Epithelial cell of esophagus (primary cell): ENCODE measurements at places on chromosomes 4 and X.

- DNase-seq: no peak
Measured at GRCh38 chr4:27316176-27316575, 455.5 kb downstream of the STIM2 start.

DNA sequence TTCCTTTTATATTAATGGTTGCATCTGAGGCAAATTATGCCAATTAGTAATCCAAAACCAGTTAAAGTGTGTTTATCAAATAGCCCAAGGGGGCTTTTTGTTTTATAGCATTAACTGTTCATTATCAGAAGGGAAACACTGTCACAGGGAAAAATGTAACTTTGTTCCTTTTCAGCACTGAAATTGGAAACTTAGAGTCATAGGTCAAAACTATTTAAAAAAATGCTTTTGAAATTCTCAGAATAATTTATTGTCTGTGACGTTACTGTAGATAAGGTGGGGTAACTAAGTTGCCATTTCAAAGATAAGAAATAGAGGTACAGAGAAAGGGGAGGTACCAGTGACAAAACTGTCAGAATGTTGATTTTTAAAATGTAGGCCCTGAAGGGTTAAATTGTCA, 129.3 kb downstream of the AKAP4 start:
- no peak for DNase-seq

- peak; percentile 95 for DNase-seq
Measured at GRCh38 chr4:162163892-162164759, at the start of gene FSTL5. FSTL5 (minus strand) TSS chr4:162164000; CDS start chr4:162111396, 52,604 bp downstream.

DNA sequence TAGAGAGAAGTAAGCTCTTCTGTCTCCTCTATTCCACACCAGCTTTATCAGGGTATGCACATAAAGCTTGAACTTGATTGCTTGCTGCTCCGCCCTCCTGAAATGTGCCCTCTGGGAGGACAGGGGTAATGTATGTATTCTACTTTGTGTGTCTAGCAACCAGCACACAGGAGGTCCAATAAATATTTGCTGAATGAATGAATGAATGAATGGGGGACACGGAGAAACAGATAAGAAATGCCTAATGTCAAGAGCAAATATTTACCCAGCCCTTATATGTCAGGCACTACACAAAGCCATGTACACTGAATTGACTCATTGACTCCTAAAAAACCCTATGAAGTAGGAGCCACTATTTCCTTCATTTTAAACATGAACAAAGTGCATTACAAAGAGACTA, 2.3 kb upstream of the MSL3 start:
- no peak for DNase-seq

DNA sequence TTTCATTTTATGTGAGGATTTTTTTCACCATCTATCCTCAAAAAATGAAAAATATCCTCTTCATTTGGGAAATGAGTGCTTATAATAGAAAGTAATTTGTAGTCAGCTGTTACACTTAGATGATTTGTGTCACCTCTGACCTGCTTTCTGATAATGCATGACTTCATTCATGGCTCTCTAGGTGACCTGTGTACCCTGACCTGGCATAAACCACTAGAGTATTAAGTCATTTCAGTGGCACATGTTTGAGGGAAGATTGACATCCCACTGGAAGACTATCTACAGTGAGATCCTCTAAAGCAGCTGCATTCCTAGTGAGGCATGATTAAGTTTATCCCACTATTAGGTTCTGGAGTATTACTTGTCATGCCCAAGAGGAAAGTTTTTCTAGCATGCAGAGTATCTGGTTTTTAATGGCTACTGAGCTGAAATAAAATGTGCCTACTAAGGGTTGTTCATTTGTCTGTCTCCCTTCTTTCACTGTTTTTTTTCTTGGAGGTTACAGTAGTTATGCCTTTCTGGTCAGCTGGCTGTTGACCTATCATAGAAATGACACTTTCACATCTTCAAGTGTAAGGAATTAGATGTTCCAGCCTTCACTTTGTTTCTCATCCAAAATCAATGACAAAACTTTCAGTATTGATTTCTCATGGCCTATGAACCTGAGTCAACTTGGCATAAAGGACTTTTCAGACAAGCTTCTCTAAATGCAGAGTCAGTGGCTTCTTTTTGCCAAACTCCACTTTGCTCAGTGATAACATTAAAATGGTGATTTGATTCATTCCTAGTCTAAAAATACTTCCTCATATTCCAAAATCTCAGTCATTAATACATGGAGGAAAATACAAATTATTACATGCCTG, 33.1 kb downstream of the TET2 start:
- no peak for DNase-seq

DNA sequence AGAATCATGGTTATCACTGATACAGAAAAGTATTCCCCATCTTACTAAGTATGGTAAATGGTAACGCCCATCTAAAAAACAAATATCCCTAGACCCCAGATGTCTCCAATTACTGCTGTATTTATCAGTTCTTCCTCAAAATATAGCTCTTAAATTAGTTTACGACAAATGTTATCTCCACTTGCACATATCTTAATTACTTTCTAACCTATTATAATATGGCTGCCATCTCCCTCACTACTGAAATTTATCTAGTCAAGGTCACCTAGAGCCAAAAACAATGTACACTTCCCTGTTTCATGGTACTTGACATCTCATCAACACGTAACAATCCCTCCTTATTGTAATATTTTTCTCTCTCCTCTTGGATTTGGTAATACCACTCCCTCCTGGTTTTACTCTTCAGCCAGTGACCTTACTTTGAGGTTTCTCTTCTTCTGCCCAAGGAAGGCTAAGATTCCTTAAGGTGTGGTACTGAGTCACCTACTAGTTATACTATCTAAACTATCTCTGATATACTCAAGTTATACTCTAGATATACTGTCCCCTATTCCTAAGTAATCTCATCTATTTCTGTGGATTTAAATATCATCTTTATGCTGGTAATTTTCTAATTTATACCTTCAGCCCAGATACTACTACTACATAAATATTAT, 8.6 kb downstream of the LCORL start:
- DNase-seq: peak; percentile 27

DNA sequence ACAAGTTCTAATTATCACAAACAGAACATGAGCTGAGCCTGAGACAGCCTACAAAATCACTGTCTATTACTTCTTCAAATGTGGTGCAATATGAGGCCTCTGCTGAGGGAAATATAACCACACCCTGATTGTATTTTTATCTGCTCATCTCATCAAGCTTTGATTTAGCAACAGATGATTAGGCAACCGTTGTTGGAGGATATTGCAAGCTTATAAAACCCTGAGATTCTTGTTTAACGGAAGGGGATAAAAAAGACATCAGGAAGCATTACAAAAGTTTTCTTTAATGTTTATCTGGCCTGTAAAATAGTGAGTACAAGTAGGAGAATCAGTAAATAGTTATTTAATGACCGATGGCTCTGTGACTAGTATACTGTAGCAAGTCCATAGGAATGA, 108.5 kb downstream of the ZNF330 start:
- peak; percentile 83 for DNase-seq

- no peak for DNase-seq
Measured at GRCh38 chr4:87224141-87224923, 3.9 kb upstream of the KLHL8 start.

GRCh38 chr4:133385161-133385954, 236.3 kb downstream of the PCDH10 start:
- DNase-seq: no peak

- DNase-seq: peak; percentile 16
Measured at GRCh38 chr4:161642708-161643107, 521.1 kb downstream of the FSTL5 start.

DNA sequence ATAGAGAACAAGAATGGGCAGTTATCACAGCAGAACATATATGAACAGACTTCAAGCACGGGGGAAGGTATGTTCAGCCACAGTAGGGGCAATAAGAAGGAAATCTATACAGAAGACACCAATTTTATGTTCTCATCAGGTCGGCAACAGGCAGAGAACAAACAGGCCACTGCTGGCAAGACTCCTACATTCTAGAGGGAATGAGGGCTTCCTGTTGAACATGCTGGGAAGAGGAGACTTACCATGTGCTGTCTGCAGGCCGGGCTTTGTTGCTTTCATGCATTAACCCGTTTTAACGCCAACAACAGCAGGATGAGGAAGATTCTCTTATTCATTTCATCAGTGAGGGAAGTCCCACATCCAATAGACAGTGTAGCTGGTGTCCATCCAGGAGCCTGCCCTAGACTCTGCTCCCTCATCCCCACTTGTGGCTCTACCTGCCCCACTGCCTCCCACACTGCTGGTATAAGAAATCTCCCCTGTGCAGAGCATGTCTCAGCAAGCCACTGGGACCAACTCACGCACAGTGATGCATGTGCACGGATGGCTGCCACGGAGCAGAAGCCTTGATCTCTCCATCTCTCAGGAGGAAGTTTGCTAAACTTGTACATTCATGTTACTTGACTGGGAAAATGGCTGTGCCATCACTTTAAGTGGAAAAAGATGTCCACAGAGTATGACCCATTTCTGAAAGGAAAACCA, 84.5 kb downstream of the ACOX3 start:
- DNase-seq: peak; percentile 62

GRCh38 chr4:96149894-96150293, 310.0 kb downstream of the PDHA2 start:
- DNase-seq: no peak

- peak; percentile 51 for DNase-seq
Measured at GRCh38 chr4:81040012-81040659, 9.6 kb downstream of the BMP3 start.

DNA sequence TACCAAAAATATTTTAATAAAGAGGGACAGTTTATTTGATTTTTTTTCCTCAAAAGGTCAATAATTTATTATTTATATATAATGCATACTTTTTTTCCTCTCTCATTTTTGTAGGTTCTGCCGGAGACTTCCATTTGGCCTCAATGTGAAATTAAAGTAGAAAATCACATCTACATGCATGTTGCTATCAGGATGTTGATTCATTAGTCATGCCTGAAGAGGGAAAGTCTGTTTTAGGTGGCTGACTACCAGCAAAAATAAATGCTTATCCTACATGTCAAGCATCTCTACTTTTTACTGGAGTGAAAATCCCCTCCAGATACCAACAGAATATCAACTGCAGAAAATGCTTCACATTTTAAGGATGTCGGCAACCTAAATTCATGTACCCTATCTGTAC, 41.5 kb downstream of the KIAA0232 start:
- DNase-seq: no peak

DNA sequence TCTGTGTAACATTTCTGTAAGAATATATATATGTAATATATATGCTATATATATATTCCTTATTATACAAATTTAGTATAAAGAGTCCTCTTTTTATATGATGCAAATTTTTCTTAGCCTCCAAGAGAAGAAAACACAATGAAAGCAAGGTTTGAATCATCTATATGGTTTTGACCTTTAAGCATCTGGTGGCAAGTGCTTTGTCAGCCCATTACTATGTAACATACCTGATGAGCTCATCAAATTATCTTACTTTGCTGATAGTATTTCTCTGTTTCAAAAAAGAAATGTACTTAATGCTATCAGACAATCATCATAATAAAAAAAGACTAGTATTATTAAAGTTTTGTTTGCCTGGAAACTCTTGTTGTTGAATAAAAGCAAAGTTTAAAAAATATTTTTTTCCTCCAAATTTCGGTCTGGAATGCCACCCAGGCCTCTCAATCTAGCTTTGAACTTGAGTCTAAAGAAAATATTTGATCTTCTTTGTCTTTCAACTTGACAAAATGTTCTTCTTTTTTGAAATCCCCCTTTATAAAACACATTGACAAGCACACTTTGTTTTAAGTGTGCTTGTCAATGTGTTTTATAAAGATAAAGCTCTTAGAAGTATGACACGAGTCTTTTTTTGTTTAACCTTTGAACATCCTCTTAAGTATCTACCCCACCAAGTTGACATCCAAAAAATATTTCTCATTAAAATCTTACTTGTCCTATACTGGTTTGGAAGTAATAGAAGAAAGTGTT, 26.2 kb downstream of the ZNF330 start:
- DNase-seq: peak; percentile 22

- no peak for DNase-seq
Measured at GRCh38 chr4:41215969-41216293, 1.6 kb upstream of the APBB2 start.

DNA sequence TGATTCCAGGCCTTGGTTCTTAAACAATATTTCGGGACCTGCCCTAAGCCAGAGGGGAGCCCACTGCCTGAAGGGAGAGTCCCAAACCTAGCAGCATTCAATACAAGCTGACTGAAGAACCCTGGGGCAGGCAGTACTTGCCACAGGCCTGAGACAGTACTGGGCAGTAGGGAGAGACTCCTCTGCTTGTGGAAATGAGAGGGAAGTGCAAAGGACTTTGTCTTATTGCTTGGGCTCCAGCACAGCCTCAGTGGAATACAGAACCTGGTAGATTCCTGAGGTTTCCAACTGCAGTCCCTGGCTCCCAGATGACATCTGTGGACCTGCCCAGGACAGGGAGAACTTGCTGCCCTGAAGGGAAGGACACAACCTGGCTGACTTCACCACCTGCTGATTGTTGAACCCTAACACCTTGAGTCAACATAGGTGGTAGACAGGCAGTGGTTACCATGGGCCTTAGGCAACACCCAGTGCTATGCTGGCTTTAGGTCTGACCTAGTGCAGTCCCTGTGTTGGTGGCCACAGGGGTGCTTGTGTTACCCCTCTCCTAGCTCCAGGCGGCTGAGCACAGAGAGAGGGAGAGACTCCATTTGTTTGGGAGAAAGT, 20.3 kb upstream of the ABCG2 start:
- peak; percentile 10 for DNase-seq

GRCh38 chrX:72050011-72050410, 81.7 kb downstream of the RTL5 start:
- no peak for DNase-seq

DNA sequence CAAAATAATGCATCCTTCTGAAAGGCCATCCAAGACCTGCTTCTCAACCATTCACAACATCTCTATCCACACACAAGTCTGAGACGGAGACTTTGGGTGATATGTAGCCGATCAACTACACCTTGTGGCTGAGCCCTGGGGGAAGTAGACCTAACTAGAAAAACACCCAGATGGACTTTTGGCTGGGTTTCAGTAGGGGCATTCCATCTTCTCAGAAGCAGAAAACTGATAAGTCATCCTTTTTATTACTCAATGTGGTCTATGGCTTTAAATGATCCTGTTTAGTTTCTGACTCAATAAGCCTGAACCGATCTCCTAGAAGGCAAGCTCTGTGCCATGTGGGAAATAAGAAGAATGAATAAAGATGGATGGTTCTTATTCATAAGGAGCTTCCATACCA, 82.5 kb upstream of the AFF2 start:
- peak; percentile 0 for DNase-seq

- no peak for DNase-seq
Measured at GRCh38 chrX:25277574-25277973, 261.8 kb upstream of the ARX start.

DNA sequence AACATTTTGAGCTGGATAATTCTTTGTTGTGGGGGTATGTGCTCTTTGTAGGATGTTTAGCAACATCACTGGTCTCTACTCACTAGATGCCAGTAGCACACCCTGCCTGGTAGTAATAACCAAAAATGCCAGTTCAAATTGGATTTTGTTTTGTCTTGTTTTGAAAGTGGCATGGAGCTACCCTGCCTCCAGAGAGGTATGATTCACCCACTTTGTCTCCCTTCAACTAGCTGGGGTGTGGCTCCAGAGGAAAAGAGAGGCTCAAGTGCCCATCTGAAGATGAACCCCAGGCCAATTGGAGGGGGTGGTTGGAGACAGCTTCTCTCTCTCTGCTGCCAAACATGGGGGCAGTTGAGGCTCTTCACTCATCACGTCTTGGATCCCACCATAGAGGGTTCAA, 34.5 kb downstream of the NIPAL1 start:
- DNase-seq: peak; percentile 36
